HCT116 (cell line): ENCODE measurements at places on chromosomes 1 and 21.

DNA sequence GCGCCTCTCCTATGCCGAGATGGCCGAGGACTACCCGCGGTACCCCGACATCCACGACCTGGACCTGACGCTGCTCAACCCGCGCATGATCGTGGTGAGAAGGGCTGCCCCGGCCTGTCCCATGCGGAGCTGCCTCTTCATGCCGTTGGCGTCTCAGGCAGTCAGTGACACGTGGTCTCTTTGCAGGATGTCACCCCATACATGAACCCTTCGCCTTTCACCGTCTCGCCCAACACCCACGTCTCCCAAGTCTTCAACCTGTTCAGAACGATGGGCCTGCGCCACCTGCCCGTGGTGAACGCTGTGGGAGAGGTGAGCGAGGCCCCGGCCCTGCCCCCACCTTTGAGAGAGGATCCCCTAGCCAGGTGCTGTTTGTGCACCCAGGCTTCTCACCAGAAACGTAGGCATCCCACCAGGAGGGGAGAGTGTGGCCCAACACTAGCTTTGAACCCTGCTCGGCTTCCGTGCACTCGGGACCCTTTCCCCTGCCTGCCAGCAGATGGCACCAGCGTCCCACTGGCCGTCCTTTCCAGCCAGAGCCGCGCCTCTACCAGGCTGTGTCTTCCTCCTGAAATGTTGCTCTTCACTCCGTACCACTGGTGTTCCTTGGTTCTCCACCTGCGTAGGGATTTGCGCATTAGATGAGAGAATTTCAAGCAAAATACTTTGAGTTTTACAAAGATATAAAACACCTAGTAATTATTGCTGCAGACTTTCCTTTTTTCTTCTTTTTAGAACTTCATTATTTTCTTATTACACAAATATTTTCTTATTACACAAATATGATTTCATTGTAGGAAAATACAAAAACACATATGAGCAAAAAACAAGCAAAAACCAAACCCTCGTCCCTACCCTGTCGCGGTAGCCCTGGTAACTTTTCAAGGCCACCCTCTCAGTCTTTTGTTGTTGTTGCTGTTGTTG is 9.0 kb downstream of the NPPA start:
- DNase-seq = no peak

DNA sequence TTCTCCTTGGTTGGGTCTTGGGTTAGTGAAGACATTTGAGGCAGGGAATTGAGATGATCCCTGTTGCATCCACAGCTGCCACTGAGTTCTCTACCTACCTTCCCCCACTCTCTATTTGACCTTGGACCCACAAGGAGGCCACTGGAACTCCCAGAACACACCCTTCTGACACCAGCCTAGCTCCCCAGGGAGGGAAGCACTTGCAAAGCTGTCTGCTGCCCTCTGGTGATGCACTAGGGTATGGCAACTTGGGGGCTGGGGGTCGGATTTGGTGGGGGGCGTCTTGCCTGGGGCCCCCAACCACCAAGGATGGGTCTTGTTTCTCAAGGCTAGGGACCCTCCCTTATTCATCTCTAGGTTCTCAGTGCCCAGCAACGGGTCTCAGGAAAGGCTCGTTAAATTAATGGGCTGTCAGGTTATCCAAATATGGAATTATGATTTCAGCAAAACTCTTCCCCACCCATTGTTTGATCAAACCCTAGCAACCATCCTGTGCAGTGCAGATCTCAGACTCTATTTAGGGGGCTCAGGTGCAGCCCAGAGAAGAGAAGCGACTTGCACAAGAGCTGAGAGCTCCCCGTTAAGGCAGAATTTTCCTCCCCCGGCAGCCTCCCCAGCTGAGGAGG is 177.8 kb upstream of the KLHDC7A start:
- peak; percentile 8 for DNase-seq

DNA sequence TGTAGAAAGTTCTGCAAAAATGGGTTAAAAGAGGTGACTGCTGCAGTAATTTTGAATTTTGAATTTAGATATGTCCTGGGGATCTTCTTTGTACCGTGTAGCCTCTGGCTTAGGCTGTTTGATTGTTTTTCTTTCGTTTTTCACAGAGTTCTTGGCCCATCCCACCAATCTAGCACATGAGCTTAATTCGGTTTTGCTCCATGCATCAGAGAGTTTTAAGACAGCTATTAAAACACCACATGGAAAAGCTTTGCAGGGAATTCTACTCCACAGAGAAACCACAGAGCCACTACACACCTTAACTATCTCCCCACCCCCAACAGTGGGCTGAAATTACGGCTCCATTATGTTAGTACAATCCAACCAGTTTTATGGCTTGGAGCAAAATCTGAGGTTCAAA is 25.5 kb downstream of the SPAG17 start:
- no peak for DNase-seq

DNA sequence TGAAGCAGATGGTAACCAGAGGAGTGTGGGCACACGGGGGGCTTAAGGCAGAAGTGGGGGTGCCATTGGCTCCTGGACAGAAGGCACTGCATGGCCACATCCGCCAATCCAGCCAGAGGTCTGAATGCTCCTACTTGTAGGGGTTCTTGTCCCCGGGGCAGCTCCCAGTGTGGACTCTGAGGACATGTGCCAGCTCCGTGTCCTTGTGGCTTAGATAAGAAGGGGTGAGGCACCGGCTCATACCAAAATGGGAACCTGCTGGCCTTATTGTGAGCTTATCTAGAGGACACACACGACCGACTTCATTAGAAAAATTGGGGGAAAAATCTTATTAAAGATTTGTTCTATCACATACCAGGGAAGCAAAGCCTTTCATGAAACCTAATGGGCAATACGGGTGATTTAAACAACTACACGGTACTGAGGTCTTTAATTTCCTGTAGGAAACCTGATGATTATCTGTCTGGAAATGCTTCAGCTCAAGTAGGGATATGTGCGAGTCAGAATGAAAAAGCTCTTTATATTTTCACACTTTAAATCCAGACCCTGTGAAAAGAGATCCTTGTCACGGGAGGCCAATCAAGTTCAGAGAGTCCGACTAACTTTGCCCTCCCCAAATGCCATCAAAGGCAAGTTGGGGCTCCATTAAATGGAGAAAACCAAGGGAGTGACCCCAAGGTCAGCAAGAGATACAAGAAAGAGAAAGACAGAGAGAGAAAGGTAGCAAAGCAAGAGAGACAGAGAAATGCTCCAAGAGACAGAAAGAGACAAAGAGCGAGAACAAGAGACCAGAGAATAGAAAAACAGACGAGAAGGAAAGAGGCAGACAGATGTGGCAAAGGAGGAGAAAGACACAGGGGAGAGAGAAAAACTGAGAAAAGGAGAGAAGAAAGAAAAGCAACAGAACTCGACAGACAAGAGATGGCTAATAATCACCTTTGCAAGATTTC is 14.1 kb upstream of the KCNN3 start:
- DNase-seq = no peak

- no peak for DNase-seq
These were observed 15.8 kb upstream of the SLC25A44 start for GRCh38 chr1:156177919-156178654.

- no peak for DNase-seq
These were observed 95.1 kb upstream of the F3 start for GRCh38 chr1:94636624-94637023.

DNA sequence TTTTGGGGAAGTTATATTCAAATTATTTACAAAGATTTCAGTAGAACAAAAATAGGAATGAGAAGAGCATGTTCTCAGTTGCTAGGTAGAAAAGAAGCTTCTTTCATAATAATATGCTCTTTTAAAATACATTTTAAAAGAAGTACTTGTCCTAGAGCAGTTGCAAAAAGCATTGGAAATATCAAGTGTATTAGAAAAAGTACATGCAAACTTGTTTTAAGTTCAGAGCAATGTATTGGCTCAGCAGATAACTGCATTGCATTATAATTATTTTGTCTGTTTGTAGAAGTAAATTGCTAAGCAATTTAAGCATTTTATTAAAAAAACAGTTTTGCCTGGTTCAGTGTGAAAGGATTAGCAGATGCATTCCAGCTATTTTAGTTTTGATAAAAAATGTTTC is 806.4 kb downstream of the USP25 start:
- DNase-seq = no peak

DNA sequence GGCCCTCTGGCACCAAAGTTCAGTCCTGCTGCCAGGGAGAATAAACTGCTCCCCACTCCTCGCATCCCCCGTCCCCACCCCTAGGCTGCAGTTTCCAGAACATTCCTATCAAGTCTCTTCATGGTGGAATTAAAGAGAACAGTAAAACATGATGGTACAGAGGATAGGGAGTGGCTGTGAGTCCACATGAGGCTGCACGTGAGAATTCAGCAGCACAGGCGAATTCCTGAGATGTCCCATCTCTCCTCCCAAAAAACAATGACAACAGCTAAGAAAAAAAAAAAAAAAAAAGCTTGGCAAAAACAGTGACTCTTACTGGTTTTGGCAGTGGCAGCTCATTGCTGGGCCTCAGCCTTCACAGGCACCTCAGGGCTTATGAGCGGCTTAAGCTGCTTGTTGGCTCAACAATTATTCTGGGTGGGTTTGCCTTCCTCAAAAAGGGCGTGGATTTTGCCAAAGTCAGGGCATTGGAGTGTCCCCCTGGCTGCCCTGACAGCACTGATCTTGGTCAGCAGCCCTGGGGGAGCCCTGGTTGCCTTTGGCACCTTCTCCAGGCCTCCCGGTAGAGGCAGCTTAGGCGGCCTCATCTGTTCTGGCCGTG is 5.7 kb upstream of the IFFO2 start:
- no peak for DNase-seq

GRCh38 chr21:44286716-44287632 is 1.3 kb downstream of the AIRE start:
- DNase-seq = no peak

- no peak for DNase-seq
These were observed 46.9 kb downstream of the CR1L start for GRCh38 chr1:207691841-207692240.

DNA sequence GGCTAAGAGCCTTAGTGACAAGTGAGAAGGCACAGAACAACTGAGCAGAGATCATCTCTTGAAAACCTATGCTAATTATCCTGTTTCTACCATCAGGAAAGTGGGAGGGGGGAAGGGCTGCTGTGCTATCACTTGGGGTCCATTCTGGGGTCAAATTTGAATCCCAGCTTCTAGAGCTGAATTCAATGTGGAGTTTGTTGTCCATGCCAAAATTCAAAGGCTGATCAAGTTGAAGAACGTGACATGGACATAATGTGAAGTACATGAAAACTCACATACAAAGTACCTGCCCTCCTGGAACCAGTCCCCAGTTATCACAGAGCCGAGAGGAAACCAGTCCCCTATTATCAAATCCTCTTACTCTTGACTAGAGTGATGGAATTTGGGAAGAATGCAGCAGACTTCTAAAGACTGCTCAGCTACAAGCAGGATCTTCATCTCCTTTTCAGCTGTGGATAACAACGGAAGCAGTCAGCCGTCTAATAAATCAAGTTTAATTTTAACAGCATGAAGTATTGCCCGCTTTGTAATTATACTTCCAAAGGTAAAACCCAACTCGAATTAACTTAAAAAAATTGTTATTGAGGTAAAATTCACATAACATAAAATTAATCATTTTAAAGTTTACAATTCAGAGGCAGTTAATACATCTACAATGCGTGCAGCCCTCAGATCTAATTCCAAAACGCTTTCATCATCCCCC is 78.3 kb downstream of the SLC45A1 start:
- no peak for DNase-seq

- DNase-seq = no peak
These were observed at the start of gene MLLT11 for GRCh38 chr1:151060007-151060656. MLLT11 (plus strand) TSS chr1:151060397; CDS start chr1:151067225, 6,828 bp downstream.

DNA sequence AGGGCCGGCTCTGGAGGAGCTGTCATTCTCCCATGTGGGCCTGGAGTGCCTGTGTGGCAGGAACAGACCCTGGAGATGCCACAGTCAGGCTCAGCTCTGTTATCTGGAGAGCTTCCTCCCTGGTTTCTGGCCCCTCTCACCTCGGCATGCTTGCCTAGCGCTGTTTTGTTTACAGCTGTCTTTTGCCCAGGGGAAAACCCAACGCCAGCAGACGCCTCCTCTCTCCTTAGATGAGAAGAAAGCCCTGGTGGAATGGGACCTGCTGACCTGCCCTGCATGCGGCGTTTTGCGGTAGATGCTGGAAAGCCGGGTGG is 104.9 kb downstream of the CRYAA start:
- no peak for DNase-seq

GRCh38 chr1:55064071-55064581 is 24.8 kb downstream of the PCSK9 start:
- no peak for DNase-seq

DNA sequence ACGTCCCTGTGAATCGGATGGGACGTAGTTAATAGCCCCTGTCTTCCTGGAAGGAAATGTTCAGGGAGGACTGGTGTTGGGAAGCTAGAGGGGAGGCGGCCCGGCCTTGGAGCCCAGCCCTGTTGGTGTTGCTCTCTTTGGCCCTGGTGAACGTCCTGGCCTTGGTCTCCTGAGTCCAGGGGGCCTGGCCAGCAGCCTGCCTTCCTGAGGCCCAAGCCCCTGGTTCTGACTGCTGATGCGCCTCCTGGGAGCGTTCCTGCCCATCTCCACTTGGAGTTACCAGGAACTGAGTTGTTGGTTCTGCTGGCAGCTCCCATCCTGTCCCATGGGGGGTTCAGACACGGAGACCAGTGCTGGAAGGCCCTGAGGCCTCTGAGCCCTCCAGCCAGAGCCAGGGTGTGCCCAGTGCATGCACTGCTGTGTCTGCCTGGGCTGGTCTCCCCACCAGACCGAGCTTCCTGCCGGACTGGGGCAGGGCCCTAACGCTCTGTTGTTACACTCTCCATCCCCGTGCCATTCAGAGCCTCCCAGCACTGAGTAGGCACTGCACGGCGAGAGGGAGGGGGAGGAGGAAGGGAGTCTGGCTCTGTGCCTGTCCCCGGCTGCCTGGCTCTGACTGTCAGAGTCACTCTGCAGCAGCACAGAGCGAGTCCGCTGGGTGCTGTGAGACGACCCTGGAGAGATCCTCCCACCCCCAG is 382.5 kb upstream of the VAMP3 start:
- no peak for DNase-seq

- no peak for DNase-seq
These were observed 29.4 kb downstream of the JAK1 start for GRCh38 chr1:64936956-64937355.

DNA sequence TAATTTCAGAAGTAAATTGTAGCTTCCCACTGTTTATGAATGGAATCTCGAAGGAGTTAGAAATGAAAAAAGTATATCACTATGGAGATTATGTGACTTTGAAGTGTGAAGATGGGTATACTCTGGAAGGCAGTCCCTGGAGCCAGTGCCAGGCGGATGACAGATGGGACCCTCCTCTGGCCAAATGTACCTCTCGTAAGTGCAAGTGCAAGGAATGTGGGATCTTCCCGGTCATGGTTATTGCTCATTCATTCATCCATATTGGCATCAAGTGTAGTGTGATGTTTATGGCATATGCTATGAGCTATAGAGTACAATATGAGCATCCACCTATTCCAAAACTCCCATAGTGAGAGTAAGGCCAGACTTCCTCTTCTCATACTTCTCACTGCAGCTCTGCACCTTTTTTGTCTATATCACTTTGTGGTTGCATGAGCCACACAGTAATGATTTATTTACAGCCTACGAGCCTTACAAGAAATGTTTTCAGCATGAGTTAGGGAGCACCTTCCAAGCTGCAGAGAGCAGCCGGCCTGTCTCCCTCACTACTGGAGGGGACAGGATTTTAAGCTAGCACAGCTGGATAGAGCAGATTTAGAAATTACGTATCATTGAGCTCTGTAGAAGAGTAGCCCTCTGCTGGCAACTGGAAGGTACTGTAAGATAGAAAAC is 24.9 kb upstream of the CR1L start:
- DNase-seq = peak; percentile 34
